ENCODE measurements at places on chromosomes 4 and X. TPM values are rescaled to one million over a fixed set of nuclear protein-coding genes. Genes with fewer than 3 reads are reported as not detected.

Gene NRK
- 0.32 TPM for total RNA-seq

Gene P2RY8
- not detected for total RNA-seq

Gene PABPC1L2B
- total RNA-seq, result not detected

Gene HMX1
- total RNA-seq, result 1.1 TPM

- DNase-seq, result no peak
These were observed 67.8 kb downstream of the NAA11 start for GRCh38 chr4:79257953-79258613.

- DNase-seq, result no peak
These were observed 47.0 kb downstream of the MOSPD2 start for GRCh38 chrX:14920196-14920595.

- no peak for DNase-seq
These were observed 101.1 kb downstream of the VCX3B start for GRCh38 chrX:8565729-8566128.

- DNase-seq, result no peak
These were observed 672 bp downstream of the TCEAL3 start for GRCh38 chrX:103608306-103608963.

All from neural crest cell (in vitro differentiated cells).